ENCODE measurements at places on chromosomes 12 and 14. TPM values are rescaled to one million over a fixed set of nuclear protein-coding genes. Genes with fewer than 3 reads are reported as not detected.

DNA sequence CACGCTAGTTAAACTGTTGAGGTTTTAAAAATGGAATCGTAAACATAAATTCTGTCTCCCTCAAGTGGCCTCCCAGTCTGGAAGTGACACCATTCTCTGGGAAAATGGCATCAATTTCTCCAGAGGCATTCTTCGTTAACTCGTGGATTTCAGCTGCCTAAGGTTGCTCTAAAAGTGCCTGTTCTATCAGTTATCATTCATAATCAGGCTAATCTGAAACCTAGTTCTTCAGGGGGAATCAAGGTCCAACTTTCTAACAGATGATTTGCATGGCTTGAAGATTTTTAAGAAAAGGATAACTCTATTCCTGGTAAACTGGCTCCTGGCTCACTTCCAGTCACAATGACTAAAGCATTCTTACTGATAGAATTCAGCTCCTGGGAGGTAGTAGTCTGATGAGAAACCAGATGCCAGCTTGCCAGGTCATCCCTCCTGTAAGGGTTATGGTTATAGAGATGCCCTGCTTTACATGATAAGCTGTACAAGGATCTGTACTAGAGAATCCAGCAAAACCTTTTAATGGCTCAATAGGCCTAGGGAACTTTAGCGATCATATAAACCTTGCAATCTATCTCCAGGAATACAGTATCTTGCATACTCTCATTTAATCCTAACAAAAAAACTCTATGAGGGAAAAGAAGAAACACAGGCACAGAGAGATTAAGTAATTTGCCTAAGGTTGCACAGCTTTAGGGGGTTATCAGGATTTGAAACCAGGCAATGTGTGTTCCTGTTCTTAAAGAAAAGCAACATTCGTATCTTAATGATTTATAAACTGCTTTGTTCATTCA lies 1.5 kb downstream of the L3HYPDH start:
- no peak for DNase-seq

DNA sequence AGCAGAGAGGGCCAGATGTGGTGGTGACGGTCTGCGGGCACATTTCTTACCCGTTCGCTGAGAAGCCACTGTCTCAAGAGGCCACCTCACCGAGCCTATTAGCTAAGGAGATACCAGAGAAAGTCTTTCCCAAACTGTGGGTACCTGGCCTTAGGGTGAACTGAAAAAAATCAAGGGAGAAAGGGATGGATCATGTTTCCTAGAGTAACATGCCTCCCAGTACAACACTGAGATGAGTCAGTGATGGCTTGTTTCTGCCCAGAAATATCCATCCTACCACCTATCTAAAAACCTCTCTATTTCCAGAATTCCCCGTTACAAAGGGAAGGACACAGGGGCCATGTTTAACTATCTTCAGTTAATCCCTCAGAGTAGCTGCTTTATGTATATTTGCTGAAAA lies 83.7 kb downstream of the LMNTD1 start:
- no peak for DNase-seq

PRR4 gene
- 0.57 TPM for total RNA-seq

SLC10A1 gene
- not detected for total RNA-seq

PLA2G1B gene
- not detected for total RNA-seq

- DNase-seq = no peak
Measured at GRCh38 chr12:124877423-124877822, 13.8 kb upstream of the SCARB1 start.

GRCh38 chr12:102756530-102756929 lies 160.5 kb downstream of the PAH start:
- DNase-seq = no peak

DNA sequence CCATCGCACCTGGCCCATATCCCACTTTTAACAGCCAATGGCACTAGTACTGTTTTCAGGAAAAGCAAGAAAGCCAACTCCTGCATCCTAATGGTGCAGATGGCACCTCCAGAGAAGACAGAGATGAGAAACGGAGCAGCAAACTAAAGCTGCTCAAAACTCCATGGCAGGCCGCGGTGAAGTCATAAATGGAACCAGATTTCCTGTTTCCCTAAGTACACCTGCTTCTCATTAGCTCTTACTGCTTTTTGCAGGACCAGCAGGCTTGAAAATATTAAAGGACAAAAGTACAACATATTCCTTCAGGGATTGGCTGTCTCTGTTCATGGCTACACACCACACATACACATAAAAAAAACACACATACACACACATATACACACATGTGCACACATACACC lies 36.7 kb upstream of the LGALS3 start:
- no peak for DNase-seq

VIPAS39 gene
- 16.8 TPM for total RNA-seq

Data from activated CD4-positive, alpha-beta memory T cell treated with anti-CD3 and anti-CD28 coated beads for 36 hours (primary cell).